ENCODE measurements at places on chromosomes 6 and 20. TPM values are rescaled to one million over a fixed set of nuclear protein-coding genes. Genes with fewer than 3 reads are reported as not detected.

The CST3 gene
- 661 TPM for polyA plus RNA-seq

The QKI gene
- polyA plus RNA-seq = 30.2 TPM

The PACSIN1 gene
- polyA plus RNA-seq = 0.33 TPM

The TCP11 gene
- polyA plus RNA-seq = 0.09 TPM

The LTV1 gene
- polyA plus RNA-seq = 29.2 TPM

The CALHM4 gene
- polyA plus RNA-seq = 0.13 TPM

The HECA gene
- 31.4 TPM for polyA plus RNA-seq

The GGTLC1 gene
- polyA plus RNA-seq = 0.16 TPM

The SOD2 gene
- polyA plus RNA-seq = 126 TPM

The ID4 gene
- 41.6 TPM for polyA plus RNA-seq

The WFDC5 gene
- polyA plus RNA-seq = not detected

Data from large intestine (tissue), 12 donors.